Osteoblast (primary cell): ENCODE measurements at places on chromosomes 2 and 18.

GRCh38 chr2:32058130-32058529 lies 5.2 kb upstream of the SPAST start:
- peak; percentile 58 for DNase-seq

- no peak for DNase-seq
Measured at GRCh38 chr2:2621855-2622254, 290.8 kb upstream of the MYT1L start.

GRCh38 chr18:6595666-6596065 lies 133.8 kb upstream of the ARHGAP28 start:
- DNase-seq: peak; percentile 41

GRCh38 chr2:192978395-192978794 lies 783.7 kb upstream of the TMEFF2 start:
- DNase-seq: no peak

GRCh38 chr2:136136931-136137330 lies 19.0 kb upstream of the CXCR4 start:
- no peak for DNase-seq

- no peak for DNase-seq
Measured at GRCh38 chr2:200219309-200220113, 87.0 kb upstream of the SPATS2L start.
